Hindlimb muscle (tissue), 1 donor: ENCODE measurements at places on chromosomes 2 and 18. TPM values are rescaled to one million over a fixed set of nuclear protein-coding genes. Genes with fewer than 3 reads are reported as not detected.

The RAD51AP2 gene
- 0.25 TPM for polyA plus RNA-seq

The HOXD4 gene
- 8.2 TPM for polyA plus RNA-seq

GRCh38 chr2:105571445-105571987 lies 172.7 kb upstream of the FHL2 start:
- no peak for DNase-seq

DNA sequence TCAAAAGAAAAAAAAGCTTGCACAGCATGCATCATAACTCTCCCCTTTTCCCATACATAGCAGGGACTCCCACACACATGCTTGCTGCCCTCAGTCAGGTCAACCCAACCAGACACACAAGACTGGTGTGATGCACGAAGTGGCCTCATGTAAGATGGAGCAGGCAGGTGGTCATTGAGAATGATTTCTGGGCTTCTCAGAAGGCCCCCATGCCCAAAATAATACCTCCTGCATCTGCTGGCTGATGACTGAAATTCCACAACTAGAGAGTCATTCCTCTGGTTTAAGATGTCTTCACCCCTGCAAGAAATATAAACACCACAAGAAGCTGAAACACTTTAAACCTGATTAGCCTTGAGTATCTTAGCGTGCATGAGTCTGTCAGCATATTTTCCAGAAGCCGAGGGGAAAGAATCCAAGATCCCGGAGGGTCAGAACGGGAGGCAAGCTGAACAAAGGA lies 131.1 kb downstream of the AFF3 start:
- no peak for DNase-seq

DNA sequence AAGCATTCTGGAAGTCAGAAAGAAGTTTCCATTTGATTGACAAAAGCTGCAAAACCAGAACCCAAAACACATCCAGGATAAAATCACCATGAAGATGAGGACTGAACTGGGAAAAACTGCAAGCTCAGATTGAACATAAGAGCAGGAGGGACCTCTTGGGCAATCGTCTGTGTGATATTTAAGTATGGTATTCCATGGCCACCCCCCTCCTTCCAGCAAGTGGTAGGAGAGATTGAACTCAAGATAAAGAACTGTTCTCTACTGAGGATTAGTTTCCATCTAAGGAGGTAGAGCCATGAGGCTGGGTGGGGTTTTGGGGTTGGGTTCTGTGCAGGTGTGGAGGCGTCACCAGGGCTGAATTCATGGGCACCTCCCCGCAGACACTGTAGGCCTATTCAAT lies 251.1 kb downstream of the NCKAP5 start:
- DNase-seq, result no peak

DNA sequence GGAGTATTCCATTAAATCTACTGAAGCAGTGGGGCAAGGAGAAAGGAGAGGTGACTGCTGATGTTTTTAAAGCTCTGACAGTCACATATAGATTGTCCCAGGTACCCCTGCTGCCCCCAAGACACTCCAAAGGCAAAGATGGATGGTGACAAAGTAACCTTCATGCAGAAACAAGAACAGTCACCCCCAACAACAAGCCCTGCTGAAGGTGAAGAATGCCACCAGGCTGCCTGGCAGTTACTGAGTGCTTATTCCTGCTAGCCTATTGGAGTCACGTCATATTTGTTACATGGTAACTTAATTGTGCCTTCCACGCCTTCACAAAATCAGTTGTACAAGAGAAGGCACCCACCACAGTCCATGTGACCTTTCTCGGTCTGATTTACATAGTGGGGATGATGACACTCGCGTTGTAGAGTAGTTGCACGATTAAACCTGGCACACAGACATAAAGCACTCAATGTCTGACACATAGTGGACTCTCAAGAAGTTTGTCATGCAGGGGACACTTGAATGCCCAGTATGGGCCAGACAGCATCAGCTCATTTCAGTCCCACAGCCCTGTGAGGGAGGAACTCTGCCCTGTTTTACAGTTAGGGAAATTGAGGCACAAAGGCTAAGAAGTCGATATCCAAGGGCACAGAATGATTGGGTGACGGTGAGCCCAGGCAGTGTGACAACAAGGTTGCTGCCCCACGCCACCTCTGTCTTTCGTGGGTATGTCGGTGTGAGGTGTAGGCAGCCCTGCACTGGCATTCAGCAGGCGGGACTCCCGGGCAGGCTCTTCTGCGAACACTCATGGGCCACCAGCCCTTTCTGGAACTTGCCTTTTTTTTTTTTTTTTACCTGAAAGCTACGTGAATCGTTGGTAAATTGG lies 62.7 kb downstream of the ZCCHC2 start:
- no peak for DNase-seq

DNA sequence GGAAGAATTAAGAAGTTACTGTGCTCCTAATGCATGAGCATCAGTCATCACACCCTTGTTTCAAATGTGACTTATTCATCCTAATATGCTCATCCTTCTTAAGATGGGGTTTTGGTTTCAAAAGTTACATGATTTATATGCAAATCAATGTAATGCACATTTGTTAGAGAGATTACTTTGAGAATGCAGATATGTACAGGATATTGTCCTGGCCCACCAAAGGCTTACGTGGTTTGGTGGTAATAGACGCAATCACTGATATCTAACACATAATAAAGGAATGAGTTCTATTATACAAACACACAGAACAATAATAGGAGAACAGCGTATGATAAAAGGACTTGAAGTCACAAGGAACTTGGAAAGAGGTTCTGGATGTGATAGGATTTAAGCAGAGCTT lies 11.1 kb upstream of the COL5A2 start:
- no peak for DNase-seq

- DNase-seq, result no peak
These were observed 84.9 kb upstream of the ZFP36L2 start for GRCh38 chr2:43311276-43311675.

- DNase-seq, result peak; percentile 19
These were observed 82.3 kb upstream of the LDLRAD4 start for GRCh38 chr18:13136056-13136903.

The LYPD1 gene
- 3.3 TPM for polyA plus RNA-seq

GRCh38 chr18:8379187-8379941 lies 229.9 kb upstream of the RAB12 start:
- no peak for DNase-seq

DNA sequence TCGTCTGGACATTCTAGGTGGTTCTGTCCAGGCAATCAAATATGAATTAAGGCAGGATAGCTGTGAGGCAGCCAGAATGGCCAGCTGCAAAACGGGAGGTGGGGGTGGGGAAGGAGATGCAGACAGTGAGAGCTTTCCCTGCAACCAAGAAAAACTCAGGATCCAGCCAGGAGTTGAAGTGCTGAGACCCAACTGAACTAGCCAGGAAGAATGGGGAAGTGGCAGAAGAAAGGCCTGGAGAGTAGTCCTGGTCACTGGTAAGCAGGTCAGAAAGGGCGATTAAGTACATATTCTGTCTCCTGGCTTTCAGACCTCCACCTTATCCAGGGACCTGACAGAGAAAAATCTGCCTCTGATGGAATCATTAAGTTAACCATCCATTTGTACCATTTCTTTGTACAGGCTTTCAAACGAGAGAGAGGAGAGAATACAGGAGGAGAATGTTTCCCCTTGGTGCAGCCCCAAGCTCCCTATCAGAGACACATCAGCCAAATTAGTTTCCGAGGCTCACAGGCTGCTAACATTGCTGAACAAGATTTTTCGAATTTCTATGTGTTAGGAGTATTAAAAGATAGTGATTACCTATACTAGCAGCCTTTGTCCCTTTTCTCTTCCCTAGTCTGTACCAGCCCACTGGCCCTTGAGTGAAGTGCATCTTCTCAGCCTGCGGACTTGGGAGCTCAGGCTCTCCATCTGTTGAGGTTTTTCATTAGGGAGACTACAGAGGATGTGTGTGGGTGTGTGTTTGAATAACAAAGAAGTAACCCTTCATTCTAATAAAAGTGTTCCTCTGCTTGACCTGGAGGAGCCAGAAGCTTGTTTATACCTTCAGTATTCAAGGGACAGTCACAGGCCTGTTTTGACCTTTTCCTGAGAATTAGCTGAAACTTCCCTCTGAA lies 12.5 kb upstream of the HOXD1 start:
- no peak for DNase-seq

DNA sequence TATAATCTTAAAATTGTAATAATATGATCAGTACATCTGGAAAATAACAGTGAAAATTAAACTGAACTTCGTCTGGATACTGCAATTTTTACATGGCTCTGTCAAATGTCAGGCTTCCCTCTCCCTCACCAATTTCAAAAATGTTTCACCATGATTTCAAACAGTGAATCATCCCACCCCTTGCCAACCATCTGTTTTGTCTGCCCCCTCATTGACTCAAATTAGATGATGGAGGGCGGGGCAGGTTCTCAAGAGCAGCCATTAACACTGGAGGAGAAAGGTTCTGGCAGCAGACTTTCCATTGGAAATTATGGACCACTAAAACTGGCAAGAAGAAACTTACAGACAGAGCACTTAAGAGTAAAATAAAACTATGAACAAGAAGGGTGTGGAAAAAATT lies 1195.7 kb upstream of the ZEB2 start:
- no peak for DNase-seq

DNA sequence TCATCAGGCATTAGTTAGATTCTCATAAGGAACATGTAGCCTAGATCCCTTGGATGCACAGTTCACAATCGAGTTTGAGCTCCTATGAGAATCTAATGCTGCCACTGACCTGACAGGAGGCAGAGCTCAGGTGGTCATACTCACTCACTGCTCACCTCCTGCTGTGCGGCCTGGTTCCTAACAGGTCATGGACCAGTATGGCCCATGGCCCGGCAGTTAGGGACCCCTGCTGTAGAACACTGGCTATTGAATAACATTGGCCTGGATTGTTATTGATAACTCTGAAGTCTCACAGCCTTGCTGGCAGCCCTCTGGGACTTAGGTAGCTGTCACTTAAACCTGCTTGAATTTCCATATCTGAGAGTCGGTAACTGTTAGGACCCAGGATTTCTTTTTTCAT lies 114.5 kb upstream of the ALPP start:
- DNase-seq, result no peak

DNA sequence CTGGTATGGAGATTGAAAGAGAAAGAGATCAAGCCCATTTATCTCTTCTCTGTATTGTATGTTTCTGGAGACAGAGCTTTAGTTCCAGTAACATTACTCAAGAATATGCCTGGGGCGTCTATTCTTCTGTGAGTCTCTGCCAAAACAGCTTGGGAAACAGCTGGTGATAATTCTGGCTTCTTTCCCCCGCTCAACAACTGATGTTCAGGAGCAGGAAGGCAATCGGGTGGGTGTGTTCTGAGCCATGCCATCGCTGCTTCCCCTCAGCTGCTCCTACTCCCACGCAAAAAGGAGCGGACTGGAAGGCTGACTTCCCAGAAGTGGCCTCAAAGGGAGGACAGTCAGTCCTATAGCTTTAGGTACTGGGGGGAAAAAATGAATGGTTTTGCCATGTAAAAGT lies 695.1 kb downstream of the PLCL1 start:
- peak; percentile 56 for DNase-seq

DNA sequence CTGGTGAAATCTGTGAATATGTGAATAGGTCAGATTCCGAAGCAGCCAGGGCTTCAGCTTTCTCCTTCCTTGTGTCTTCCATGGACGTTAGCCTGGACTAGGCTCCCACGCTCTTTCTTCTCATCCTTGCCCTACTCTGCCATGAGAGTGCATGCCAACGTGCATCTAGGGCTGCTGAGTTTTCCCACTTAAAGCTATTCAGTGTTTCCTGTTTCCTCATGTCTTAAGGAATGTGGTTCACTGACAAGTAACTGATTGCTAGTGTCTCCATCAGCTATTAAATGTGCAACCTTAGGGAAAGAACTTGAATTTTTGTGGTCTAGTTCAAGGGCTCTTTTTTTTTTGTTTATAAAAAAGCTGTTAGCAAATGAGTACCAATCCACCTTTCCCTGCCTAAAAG lies 642.3 kb upstream of the LINC00305 start:
- DNase-seq, result no peak

The QPCT gene
- polyA plus RNA-seq, result 8.4 TPM

The LINC00305 gene
- polyA plus RNA-seq, result not detected

- DNase-seq, result peak; percentile 68
These were observed 77.0 kb upstream of the SERTAD2 start for GRCh38 chr2:64730551-64731262.

DNA sequence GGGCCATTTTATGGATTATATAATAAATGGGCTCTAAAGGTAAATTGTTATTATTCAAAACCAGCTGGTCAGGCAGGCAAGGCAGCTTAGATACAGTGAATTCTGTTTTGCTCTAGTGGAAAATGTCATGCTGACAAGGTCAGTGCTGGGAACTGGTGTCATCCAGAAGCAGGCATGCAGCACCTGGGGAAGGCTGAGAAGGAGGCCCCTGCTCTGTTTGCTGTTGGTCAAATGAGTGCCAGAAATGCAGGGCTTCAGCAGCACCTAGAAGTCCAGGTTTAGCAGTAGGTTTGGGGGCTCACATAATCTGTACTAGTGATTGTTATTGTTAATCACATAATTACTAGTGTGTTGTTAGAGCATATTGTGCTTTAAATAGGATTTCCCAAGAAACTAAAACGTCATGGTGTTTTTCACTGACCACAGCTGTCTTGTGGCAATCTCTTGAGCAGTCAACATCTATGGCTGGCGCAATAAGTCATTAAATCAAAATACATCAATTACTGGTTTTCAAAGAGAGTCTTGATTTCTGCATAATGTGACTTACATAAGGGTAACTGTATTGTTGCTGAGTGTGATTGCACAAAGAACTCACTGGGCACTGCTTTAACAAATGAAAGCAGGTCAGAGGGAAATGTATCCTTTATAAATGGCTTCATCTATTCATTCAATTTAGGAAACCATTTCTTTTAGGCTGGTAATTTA lies 99.1 kb downstream of the MYO3B start:
- no peak for DNase-seq

DNA sequence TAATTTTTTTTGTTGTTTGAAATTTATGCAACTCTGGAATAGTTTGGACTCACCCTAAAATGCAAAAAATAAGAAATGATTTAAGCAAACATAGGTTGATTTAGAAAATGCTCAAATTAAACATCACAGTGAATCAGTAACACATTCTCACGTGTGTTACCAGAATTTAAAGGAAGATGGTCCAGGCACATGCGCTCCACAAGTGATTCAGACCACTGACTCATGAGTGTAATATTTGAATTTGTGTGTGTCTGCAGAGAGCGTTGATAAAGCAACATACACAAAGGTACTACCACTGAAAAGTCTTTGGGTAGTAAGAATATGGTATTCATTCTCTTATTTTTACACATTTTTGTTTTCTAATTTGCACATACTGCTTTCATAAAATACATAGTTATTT lies 7.9 kb downstream of the SS18 start:
- DNase-seq, result no peak
